ENCODE measurements at places on chromosomes 2 and 18. TPM values are rescaled to one million over a fixed set of nuclear protein-coding genes. Genes with fewer than 3 reads are reported as not detected.

Gene ICOS
- polyA plus RNA-seq = not detected

Gene STK17B
- polyA plus RNA-seq = 4.8 TPM

Gene CTAGE1
- polyA plus RNA-seq = not detected

Gene SDC1
- 890 TPM for polyA plus RNA-seq

Gene DRC1
- not detected for polyA plus RNA-seq

Gene ING5
- 11.6 TPM for polyA plus RNA-seq

Gene TYMS
- polyA plus RNA-seq = 75.9 TPM

Gene ANKRD30B
- polyA plus RNA-seq = not detected
